ENCODE measurements at places on chromosomes 5 and 9. TPM values are rescaled to one million over a fixed set of nuclear protein-coding genes. Genes with fewer than 3 reads are reported as not detected.
A peak's percentile ranks its signal among the peaks of the same experiment; 100 is the strongest.

- DNase-seq: peak; percentile 31
Observed at GRCh38 chr9:114112778-114113584, 13.9 kb upstream of the KIF12 start.

- DNase-seq: no peak
Observed at GRCh38 chr9:131263701-131264100, 12.6 kb downstream of the FAM78A start.

- DNase-seq: no peak
Observed at GRCh38 chr9:131885144-131885609, 145.3 kb upstream of the RAPGEF1 start.

- no peak for DNase-seq
Observed at GRCh38 chr9:72300873-72301272, 64.1 kb downstream of the ZFAND5 start.

DNA sequence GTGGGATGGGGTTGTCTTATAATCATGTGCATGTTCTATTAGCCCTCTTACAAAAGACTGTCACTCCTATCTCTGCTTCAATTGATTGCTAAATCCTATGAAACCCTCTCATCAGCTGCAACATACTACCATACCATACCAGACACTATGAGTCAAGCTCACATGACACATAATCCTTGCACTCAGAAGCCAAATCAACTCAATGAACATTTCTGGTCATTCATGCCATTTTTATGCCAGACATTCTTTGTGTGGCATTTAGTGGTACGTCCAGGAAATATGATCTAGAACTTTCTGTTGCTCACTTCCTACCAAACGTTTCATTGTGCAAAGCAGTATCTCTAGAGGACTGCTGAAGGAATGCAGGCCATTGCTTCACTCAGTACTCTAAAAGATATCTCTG, 159.2 kb upstream of the GNA14 start:
- peak; percentile 93 for DNase-seq

SIGMAR1 gene
- total RNA-seq: 83.0 TPM

- no peak for DNase-seq
Observed at GRCh38 chr5:54205918-54206317, 104.5 kb downstream of the ARL15 start.

DNA sequence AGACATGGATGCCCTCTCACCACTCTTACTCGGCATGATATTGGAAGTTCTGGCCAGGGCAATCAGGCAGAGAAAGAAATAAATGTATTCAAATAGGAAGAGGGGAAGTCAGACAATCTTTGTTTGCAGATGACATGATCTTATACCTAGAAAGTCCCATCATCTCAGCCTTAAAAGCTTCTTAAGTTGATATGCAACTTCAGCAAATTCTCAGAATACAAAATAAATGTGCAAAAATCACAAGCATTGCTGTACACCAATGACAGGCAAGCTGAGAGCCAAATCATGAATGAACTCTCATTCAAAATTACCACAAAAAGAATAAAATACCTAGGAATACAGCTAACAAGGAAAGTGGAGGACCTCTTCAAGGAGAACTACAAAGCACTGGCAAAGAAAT, 2190.4 kb downstream of the MAT2B start:
- no peak for DNase-seq

DNA sequence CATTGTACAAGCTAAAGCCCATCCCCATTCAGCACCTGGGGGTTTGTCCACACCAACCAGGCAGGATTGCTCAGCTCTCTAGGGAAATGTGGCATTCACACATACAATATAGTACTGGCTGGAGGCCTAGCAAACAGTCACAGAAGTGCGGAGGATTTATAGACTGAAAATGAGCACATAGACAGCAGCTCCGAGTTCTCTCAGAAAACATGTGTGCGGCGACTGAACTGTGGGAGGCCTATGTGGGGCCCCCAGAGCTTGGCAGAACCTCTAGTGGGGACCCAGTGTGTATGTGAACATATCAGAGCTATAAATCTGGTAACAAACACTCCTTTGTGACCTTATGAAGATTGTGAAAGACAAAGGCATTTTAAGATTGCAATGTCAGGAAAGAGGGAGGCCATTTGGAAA, 431.1 kb downstream of the DTWD2 start:
- no peak for DNase-seq

DNA sequence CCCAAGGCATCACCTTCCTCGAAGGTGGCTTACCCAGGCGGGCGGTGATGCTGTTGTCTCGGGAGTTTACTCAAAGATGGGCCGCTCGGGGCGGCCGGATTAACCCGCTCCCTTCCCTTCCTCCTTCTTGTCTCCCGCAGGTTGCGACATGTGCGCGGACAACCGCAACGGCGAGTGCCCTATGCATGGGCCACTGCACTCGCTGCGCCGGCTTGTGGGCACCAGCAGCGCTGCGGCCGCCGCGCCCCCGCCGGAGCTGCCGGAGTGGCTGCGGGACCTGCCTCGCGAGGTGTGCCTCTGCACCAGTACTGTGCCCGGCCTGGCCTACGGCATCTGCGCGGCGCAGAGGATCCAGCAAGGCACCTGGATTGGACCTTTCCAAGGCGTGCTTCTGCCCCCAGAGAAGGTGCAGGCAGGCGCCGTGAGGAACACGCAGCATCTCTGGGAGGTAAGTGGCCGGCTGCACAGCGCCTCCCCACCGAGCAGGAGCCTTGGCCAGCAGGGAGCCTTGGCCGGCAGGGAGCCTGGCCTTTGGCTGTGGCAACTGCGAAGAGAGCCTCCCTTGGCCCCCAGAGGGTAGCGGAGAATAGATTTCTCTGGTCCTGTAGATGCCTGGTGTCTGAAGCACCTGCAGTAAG, 10.6 kb downstream of the PRDM6 start:
- no peak for DNase-seq

- DNase-seq: peak; percentile 67
Observed at GRCh38 chr9:27094640-27095298, 14.3 kb upstream of the TEK start.

- no peak for DNase-seq
Observed at GRCh38 chr5:3511934-3512333, 83.7 kb upstream of the IRX1 start.

DNA sequence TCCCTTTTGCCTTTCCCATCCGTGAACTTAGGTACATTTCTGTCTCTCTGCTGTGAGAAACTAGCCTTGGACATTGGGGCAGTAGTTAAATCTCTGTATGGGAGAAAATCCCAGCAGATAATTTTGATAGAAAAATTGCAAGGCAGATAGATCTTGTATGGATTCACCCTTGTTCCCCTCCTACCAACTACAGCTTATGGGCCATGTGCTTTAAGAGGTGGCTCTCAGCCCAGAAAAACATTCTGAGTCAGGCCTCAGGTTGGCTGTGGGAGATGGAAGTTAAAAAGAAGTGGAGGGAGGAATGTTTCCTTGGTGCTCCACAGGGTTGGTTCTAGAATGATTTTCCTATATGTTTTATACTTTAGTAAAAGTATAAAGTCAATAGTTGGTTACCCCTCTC, 1.4 kb upstream of the KDM3B start:
- peak; percentile 53 for DNase-seq

DNA sequence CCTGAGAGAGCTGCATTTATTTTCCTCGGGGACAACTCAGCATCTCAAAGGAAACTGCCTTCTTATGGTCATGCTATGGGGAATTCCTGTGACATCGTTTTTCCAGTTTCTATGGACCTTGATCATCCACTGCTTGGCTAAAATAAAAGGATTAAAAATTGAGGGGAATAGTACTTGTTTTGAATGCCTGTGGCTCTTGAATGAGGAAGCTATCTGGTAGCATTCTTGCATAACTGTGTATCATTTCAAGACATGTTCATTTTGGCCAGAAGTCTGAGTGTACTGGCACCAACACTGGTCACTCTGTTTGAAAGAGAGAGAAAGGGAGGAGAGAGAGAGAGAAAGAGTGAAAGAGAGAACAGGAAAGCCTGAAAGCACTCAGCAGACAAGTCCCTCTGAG, 116.7 kb downstream of the DOCK2 start:
- peak; percentile 56 for DNase-seq

MYORG gene
- total RNA-seq: 9.9 TPM

CA9 gene
- total RNA-seq: 3.4 TPM

DNA sequence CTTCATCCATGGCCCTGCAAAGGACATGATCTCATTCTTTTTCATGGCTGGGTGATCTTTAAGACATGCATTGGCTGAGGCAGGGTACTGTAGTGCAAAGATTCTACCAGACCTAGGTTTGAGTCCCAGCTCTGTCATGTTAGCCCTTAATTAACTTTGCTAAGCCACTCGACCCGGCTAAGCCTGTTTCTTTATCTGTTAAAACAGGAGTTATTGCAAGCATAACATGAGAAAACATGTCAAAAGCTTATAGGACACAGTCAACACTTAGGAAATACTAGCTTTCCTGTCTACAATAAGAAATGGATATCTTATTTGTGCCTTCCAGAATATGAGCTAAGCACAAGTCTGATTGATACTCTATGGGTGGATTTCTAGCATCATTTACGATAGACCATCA, 92.6 kb downstream of the RASEF start:
- no peak for DNase-seq

OBP2B gene
- 0.50 TPM for total RNA-seq

- DNase-seq: no peak
Observed at GRCh38 chr9:116875576-116875975, 188.5 kb downstream of the TRIM32 start.

CATSPER3 gene
- not detected for total RNA-seq

PDE6A gene
- total RNA-seq: 0.07 TPM

- peak; percentile 30 for DNase-seq
Observed at GRCh38 chr5:138653502-138653901, 78.3 kb upstream of the HSPA9 start.

GRCh38 chr5:134506054-134507039, 19.1 kb upstream of the JADE2 start:
- peak; percentile 19 for DNase-seq

GRCh38 chr5:2399804-2400203, 351.7 kb downstream of the IRX2 start:
- DNase-seq: no peak

GRCh38 chr9:86126998-86127972, 27.9 kb upstream of the GOLM1 start:
- DNase-seq: peak; percentile 91

DNA sequence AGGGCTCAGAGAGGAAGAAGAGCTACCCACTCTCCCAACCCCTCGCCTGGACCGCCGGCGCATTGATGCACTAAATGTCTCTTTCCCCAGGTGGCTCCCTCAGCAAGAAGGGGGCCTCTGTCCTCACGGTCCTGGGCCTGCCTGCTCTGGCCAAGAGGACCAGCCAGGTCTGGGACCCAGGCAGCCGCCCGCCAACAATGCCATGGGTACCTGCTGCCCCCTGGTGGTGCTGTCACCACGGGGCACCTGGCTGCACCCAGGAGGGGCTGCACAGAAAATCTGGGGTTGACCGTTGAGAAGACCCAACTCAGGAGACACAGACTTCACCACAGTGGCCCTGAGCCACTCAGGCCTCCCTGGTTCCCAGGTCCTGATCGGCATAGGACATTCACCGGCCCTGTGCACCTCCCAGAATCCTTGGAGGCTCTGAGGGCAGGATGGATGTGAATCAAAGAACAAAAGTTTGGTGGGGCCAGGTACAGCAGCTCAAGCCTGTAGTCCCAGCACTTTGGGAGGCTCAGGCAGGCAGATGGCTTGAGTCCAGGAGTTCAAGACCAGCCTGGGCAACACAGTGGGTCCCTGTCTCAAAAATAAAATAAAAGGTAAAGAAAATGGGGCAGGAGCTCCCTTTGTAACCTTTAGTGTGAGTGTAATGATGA, 2.4 kb upstream of the VAV2 start:
- peak; percentile 50 for DNase-seq

DNA sequence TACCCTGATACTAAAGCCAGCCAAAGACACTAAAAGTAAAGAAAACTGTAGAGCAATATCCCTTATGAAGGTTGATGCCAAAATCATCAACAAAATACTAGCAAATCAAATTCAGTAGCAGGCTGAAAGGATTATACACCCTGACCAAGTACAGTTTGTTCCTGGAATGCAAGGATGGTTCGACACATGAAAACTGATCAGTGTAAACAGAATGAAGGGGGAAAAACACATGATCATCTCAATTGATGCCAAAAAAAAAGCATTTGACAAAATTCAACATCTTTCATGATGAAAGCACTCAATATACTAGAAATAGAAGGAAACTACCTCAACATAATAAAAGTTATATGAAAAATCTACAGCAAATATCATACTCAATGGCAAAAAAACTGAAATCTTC, 43.5 kb upstream of the LRRC14B start:
- DNase-seq: no peak

- DNase-seq: no peak
Observed at GRCh38 chr9:34611251-34611810, 566 bp downstream of the RPP25L start.

GRCh38 chr9:126674365-126675146, 60.8 kb downstream of the LMX1B start:
- DNase-seq: no peak

GRCh38 chr9:128540634-128541360, 11.6 kb upstream of the SPTAN1 start:
- DNase-seq: no peak

DNA sequence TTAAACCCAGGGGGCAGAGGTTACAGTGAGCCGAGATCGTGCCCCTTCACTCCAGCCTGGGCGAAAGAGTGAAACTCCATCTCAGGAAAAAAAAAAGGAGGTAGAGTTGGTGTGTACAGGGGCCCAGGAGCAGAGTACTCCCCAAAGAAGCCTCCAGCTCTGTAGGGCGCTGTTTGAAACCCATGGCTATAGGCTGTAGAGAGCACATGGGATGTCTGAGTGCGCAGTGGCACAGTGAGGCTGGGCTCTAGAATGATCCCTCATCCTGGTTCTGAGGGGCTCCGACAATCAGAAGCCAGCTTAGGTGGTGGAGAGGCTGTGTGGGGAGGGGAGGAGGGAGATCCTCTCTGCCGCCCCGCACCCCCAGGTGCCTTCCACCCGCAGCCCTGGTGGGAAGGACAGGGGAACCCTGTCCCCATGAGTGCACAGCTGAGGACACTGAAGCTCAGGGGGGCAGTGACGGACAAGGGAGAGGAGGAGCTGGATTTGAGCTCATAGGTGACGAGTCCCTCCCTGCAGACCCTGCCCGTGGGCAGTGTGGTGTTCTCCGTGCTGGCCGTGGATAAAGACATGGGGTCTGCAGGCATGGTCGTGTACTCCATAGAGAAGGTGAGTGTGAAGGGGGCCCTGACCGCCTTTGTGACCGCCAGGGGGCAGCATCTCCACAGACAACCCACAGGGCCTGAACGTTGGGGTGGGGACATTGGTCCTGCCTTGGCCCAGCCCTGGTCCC, 24.6 kb downstream of the CDHR2 start:
- DNase-seq: peak; percentile 20
